Adipocyte (in vitro differentiated cells): ENCODE measurements at places on chromosomes 4 and X.

- no peak for DNase-seq
These were observed 114.8 kb downstream of the BCOR start for GRCh38 chrX:39982948-39983347.

DNA sequence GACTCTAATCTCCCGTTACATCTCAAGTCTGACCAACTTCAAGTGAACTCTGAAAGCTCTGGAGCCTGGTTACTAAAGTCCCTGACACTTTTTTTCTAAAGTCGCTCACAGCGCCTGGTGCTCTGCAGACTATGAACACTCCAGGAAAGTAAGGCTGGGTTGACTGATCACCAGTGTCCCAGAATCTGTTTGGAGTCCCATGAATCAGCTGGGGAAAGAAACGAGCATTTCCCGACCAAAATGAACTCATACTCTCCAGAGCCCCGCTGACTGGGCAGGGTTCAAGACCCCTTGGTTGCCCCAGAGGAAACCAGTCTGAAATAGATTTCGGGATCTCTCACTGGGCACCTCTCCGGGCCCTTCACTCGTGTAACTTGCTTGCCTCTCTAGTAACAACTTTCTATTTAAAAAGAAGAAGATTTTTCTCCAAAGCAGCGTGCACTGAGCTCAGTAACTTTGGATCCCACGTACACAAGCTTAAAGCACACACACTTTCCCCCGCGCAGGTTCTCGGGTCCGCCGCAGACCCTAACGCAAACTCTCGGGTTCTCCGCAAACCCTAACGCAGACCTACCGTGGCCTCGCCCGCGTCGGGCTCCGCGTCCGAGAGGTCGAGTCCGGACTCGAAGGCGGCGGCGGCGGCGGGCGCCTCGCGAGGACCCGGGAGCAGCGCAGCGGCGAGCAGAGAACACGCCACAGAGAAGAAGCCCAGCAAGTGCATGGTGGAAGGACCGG, 964 bp downstream of the VEGFC start:
- peak; percentile 79 for DNase-seq

- no peak for DNase-seq
These were observed 1395.7 kb downstream of the STIM2 start for GRCh38 chr4:28256295-28256694.

- peak; percentile 4 for DNase-seq
These were observed 26.7 kb downstream of the SULT1E1 start for GRCh38 chr4:69833251-69833650.

DNA sequence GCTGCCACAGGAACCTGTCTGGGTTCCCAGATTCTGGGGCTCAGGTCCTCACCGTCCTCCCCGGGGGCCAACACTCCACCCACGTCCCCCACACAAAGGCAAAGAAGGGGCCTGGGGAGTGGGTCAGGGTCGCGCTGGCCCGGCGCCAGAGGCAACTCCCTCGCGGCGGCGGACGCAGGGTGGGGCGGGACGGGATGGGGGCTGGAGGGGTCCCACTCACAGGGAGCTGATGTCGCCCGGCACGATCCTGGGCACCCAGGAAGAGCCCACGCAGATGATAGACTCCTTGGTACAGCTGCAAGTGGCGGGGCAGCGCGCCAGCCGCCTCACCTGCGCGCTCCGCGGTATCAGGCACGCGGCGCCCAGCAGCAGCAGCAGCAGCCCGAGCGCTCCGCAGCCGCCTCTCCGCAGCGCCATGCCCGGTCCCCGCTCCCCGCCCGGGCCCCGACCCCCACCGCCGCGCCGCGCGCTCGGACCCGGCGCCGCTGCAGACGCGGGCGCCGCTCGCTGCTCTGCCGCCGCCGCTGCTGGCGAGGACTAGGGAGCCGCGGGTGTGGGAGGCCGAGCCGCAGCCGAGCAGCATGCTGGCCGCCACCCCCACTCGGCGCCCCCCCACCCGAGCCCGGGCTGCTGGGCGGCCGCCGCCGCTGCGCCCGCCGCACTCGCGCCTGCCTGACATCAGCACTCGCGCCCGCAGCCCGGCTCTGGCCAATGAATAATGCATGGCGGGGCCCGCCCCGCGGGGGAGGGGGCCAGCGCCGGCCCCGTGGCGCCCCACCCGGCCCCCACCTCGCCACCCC, at the start of gene LGI2:
TSS of gene LGI2 (minus strand) at position 670 of the 800 bp plus-strand sequence. CDS start at position 417, 253 bp downstream.
- DNase-seq, result peak; percentile 45
